ENCODE measurements at places on chromosomes 2 and 18.

GRCh38 chr2:240431661-240432424 is 3.6 kb upstream of the GPC1 start:
- DNase-seq: no peak

DNA sequence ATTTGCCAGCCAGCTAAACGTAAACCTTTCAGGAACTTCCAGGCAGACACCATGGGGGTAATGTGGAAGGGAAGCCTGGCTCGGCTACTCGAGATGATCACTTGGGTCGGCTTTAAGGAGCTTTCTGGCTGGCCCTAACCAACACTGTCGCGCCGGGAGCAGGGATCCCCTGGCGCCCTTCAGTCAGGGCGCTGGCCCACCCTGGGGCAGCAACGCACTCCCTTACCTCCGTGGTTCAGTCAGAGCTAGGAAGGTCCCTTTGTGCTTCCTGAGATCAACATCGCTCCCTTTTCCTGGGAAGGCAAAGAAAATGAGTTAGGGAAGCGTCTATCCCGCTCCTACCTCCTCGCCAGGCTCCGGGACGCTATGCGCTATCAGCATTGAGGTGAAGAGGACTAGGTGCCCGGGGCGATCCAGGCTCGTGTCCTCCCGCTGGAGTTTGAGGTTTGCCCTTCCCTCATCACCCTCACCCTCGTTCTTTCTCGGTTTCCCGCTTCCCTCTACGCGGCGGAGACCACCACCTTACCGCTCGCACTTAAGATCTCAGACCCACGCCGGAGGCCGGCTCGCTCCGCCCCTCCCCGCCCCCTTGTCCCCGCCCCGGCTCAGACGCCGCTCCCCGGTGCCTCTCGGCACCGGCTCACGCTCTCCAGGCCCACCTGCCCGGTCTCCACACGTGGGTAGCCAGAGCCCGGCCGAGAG is 449 bp upstream of the ATRAID start:
- no peak for DNase-seq

DNA sequence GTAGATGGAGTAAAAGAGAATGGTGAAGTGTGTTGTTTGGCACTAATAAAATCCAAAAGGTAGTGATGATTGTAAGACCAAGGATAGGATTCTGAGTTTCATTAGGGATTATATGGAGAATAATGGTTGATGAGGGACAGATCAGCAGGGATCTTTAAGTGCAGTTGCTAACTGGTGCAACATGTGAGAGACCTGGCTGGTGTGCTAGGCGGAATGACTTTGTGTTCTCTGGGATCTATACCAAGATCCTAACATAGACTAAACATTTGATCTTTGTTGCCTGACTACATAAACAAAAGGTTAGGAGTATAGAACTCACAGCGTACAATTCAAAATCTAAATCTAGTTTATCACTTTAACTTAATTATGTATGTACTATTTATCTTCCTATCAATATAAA is 135.4 kb downstream of the PTRHD1 start:
- DNase-seq: no peak

- DNase-seq: no peak
These were observed 3.7 kb upstream of the UGT1A6 start for GRCh38 chr2:233689031-233689430.

GRCh38 chr2:238956676-238957075 is 108.8 kb downstream of the TWIST2 start:
- no peak for DNase-seq

DNA sequence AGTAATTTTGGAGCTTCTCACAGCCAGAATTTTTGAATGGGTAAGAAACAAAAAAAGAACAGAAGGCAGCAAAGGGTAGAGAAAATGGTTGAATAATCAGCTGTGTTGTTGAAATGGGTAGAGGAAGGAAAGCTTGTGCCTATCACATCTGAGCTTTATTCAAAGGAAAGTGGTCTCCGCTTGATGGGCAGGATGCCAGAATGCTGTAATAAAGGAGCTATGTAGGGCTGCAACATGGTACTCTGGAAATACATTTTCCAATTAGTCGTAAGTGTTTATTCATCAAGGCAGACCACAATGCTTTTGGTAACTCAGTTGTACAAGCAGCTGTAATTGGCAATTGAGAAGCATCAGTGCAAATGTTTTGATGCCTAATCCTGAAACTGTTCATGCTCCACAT is 196.9 kb downstream of the ICOS start:
- no peak for DNase-seq

DNA sequence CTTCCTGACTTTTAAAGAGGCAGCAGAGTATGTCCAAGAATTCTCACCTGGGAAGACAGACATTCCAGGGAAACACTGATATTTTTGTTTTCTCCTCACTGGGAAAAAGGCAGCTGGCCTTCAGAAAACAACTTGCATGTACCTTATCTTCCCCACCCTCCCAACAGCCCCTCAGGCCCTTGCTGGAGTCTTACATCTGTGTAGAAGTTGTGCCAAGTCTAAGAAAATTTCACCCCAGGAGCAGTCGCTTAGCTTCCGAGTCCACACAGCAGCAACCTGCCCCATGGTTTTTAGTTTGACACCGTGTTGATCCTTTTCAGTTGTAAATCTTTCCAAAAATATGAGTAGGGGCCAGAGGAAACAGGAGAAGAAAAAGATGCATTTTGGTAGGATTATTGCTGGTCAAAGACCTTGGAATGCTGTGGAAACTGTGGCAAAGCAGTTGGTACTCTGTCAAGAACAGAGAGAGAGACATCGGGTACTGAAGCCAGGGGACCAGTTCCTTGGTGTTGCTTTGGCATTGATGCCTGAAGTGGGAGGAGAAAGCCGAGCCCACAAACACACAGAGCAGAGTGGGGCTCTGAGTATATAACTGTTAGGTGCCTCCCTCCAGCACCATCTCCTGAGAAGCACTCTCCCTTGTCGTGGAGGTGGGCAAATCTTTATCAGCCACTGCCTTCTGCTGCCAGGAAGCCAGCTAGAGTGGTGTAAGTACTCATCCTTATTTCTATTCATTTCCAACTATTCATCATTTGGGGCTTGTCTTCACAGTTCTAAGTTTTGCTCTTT is at the start of gene SLC14A1:
SLC14A1 (plus strand) TSS at position 615 of the 789 bp plus-strand sequence. CDS start 6,140 bp downstream, outside the sequence.
- DNase-seq: no peak

DNA sequence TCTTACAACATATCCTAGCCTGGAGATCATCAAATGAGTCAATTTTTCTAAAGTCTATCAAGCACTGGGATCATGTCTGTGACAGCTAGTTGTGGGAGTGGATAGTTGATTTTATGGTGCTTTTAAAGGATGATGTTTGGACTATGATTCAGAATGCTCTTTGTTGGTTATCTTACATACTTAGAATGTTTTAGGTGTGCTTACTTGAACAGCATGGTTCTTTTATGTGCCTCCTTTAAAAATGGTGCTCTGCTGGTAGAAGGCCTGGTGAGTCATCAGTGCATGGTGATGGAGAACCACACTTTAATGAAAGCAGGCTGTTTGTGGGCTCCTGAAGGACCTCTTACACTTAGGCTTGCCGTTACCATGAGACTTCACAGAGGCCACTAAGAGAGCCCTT is 682.7 kb upstream of the FANCL start:
- DNase-seq: peak; percentile 96

GRCh38 chr2:204234879-204235278 is 298.3 kb downstream of the ICOS start:
- peak; percentile 26 for DNase-seq

- DNase-seq: no peak
These were observed 14.5 kb downstream of the CYB5A start for GRCh38 chr18:74277296-74277695.

GRCh38 chr2:190759749-190760213 is 110.9 kb downstream of the NAB1 start:
- DNase-seq: peak; percentile 82

DNA sequence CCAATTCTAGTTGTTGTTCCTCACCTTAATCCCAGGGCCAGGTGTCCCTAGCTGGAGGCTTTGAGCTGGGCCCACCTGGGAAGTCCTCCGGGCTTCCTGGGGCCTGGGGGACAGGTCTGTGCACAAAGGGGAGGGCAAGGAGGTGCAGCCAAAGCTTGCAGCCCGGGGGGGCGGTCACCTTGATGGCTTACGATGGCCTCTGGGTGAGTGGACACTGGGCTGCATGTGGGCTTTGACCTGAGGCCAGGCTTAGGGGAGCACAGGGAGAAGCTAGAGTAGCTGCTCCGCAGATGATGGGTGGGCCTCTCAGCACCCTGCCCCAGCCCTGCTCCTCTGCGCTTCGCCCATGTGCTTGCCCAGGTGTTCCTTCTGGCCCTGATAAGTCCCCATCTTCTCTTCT is 41.8 kb upstream of the HAAO start:
- DNase-seq: no peak
